IMR-90 (cell line): ENCODE measurements at places on chromosomes 4 and X. TPM values are rescaled to one million over a fixed set of nuclear protein-coding genes. Genes with fewer than 3 reads are reported as not detected.

DNA sequence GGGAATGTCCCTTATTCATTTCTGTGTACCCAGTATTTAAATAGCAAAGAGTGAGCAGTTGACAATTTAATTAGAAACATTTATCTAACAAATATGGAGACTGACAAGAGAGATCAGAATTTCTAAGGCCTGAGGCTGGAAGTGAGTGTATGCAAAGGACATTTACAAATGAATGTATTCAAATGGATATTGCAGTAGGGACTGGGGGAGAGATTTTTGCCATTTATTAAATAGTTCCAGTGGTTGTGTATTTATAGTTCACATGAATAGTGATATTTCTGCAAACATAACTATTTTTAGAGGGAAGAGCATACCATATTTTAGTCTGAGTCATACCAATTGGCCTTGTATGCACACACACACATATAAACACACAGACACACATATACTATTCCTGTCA, 592.4 kb downstream of the GLUD2 start:
- no peak for DNase-seq

The CNKSR2 gene
- total RNA-seq = 0.56 and 0.90 TPM in 2 replicates

GRCh38 chr4:82043081-82043808, 330.5 kb downstream of the HNRNPD start:
- DNase-seq = no peak

The DUSP9 gene
- under 0.01 TPM in 2 replicates for total RNA-seq

The HSFX3 gene
- not detected in 2 replicates for total RNA-seq

- peak; percentile 61 for DNase-seq
Measured at GRCh38 chr4:845233-845835, 19.4 kb upstream of the CPLX1 start.

DNA sequence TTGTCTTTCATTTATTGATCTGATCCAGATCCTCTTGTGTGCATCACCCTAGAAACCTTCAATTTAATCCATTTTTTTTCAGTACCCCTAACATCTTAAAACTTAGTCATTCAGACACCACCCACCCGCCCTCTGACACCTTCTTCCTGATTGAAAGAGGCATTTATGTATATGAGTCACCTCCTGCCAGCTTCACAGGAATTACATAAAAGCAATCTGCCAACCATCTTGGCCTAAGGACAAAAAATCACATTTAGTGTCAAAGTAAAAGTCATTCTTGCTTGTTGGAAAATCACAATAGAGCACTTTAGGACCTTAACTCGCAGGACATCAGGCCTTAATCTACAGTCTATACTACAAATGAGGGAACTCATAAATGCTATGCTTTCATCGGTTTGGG, 52.1 kb downstream of the NDST3 start:
- peak; percentile 31 for DNase-seq

GRCh38 chr4:137124278-137124932, 407.9 kb downstream of the PCDH18 start:
- peak; percentile 79 for DNase-seq

DNA sequence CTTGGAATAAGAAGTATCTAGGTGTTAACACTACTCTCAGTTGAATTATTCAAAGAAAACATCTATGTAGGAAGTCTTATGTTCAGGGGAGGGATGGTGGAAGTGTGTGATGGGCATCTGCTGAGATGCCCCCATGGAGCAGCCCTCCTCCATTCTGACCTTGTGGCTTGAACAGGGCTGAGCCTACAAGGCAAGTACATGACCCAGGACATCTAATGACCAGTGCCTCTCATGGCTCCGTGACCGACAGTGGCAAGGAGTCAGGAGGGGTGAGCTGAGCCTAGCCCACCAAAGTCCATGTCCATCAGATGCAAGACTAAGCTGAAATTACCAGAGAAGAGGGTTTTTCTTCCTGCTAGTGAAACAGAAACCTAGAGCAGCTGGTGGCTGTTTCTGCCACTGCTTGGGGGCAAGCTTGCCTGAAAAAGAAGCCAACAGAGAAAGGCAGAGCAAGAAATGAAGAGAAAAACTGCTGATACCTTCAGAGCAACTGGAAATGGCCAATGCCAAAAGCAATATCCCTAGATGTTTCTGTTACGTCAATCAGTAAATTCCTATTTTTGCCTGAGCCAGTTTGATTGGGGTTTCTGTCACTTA, 113.5 kb downstream of the TSPAN5 start:
- no peak for DNase-seq

The CXorf49 gene
- total RNA-seq = not detected in 2 replicates

GRCh38 chr4:141497627-141498026, 138.8 kb upstream of the IL15 start:
- no peak for DNase-seq

The CFAP99 gene
- total RNA-seq = not detected in 2 replicates

GRCh38 chr4:54657551-54658251, at the start of gene KIT:
TSS of gene KIT (plus strand) at chr4:54657957. CDS start at chr4:54658015, 58 bp downstream.
- peak; percentile 32 for DNase-seq

The HPSE gene
- total RNA-seq = under 0.01 and 0.28 TPM in 2 replicates

GRCh38 chr4:40870150-40870549, 120.4 kb downstream of the NSUN7 start:
- DNase-seq = no peak

DNA sequence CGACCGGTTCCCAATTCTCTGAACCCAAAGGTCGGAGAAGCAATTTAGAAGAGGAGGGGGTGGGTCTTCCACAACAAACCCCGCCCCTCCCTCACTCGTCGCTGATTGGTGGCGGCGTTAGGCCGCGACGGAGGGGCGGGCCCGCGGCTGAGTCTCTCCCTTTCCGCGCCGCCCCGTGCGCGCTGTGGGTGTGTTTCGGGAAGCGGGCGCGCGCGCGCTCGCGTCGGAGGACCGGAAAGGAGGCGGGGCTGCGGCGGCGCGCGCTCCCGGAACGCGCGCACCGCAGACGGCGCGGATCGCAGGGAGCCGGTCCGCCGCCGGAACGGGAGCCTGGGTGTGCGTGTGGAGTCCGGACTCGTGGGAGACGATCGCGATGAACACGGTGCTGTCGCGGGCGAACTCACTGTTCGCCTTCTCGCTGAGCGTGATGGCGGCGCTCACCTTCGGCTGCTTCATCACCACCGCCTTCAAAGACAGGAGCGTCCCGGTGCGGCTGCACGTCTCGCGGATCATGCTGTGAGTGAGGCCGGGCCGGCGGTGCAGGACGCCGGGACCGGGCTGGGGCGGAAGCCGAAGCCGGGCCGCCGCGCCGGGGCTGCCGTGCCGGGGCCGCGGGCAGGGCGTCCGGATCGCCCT, at the start of gene SPCS3:
TSS of gene SPCS3 (plus strand) at position 263 of the 636 bp plus-strand sequence. CDS start at position 374, 111 bp downstream.
- DNase-seq = peak; percentile 91

DNA sequence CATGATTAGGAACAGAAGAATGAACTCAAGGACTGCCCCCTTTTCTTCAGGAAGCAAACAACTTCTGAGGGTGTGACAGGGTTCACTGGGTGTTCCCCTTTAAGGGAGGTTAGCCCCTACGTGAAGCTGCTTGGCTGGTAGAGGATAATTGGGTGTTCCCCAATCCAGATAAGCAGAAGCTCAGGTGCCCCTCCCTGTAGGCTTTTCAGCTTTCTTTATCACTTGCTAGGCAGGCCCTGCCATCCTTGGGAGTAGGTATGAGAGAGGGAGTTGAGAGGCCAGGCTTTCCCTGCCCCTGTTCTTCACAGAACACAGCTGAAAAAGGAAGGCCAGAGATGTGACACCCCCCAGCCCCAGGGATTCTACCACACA, 44.2 kb downstream of the RTL9 start:
- no peak for DNase-seq

- DNase-seq = peak; percentile 54
Measured at GRCh38 chrX:2848871-2849301, 20.2 kb downstream of the GYG2 start.

- no peak for DNase-seq
Measured at GRCh38 chr4:93814141-93814540, 14.4 kb upstream of the ATOH1 start.

The CYLC1 gene
- total RNA-seq = not detected in 2 replicates

The UBA1 gene
- 256 and 299 TPM in 2 replicates for total RNA-seq

- no peak for DNase-seq
Measured at GRCh38 chr4:31058656-31059055, 338.5 kb downstream of the PCDH7 start.

The SPANXC gene
- total RNA-seq = not detected in 2 replicates

DNA sequence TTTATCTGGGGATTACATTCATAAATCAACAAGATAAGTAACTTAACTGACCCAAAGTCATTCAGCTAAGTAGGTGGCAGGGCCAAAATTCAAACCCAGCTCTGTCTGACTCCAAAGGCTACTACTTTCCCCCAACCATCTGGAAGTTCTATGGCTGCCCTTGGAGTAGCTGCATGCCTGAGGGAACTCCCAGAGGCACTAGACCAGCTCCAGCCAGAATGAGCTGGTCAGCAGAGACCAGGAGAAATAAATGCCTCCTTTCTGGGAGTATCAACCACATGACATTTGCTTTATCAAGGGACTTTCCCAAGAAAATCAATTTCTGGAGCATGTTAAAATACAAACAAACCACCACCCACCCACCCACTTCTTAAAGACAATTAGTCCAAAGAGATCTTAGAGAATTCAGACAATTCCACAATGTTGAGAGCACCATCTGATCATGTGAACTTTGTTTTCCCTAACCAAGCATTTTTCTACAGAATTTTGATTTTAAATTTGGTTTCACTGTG, 180.5 kb downstream of the EFHC2 start:
- DNase-seq = no peak

DNA sequence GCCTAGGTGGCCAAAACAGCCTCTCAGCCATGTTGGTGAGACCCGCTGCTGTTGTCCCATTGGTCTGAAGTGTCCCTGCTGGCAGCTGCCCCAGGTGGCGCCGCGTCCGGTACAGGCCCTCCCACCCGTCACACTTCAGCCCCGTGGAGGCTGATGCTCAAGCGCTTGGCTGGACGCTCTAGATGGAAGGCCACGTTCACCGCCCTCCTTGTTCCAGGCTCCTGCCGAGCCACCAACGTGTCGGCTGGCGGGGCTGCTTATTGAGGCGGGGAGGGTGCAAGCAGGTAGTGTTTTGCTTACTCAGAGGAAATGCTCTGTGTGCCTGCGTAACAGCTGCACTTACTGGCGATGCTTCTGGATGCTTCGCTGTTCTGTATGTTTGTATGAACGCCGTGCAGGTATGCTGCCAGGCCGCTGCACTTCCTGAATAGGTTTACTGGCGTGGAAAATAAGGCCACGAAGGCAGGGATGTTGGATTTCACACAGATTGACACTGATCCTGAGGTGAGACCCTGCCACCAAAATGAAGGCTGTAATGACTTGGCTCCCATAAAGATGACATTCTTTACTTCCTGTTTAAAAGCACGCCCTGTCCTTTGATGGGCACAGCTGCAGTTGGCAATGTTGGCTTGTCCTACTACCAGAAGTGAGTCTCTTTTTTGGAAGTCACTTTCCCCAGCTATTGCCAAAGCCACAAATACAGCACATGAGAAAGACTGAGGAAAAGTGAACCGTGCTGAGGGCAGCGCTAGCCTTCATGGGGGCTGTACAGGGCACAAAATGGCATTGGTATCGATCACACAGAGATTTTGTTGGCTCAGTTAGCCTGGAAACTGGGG, 21.0 kb upstream of the CLCN4 start:
- DNase-seq = no peak

The CXorf65 gene
- total RNA-seq = not detected in 2 replicates

- DNase-seq = no peak
Measured at GRCh38 chr4:14888790-14889572, 113.3 kb upstream of the CPEB2 start.
